Daoy (cell line): ENCODE measurements at places on chromosomes 4 and X. TPM values are rescaled to one million over a fixed set of nuclear protein-coding genes. Genes with fewer than 3 reads are reported as not detected.

CXXC4 gene
- total RNA-seq = 0.48 and 0.57 TPM in 2 replicates

CLNK gene
- not detected in 2 replicates for total RNA-seq

SSX2B gene
- total RNA-seq = 1.5 and 2.6 TPM in 2 replicates

IL9R gene
- total RNA-seq = not detected in 2 replicates

MAGEA12 gene
- 53.0 and 60.6 TPM in 2 replicates for total RNA-seq

HADH gene
- total RNA-seq = 3.8 and 5.3 TPM in 2 replicates

SMIM10 gene
- 2.7 and 3.1 TPM in 2 replicates for total RNA-seq

DNA sequence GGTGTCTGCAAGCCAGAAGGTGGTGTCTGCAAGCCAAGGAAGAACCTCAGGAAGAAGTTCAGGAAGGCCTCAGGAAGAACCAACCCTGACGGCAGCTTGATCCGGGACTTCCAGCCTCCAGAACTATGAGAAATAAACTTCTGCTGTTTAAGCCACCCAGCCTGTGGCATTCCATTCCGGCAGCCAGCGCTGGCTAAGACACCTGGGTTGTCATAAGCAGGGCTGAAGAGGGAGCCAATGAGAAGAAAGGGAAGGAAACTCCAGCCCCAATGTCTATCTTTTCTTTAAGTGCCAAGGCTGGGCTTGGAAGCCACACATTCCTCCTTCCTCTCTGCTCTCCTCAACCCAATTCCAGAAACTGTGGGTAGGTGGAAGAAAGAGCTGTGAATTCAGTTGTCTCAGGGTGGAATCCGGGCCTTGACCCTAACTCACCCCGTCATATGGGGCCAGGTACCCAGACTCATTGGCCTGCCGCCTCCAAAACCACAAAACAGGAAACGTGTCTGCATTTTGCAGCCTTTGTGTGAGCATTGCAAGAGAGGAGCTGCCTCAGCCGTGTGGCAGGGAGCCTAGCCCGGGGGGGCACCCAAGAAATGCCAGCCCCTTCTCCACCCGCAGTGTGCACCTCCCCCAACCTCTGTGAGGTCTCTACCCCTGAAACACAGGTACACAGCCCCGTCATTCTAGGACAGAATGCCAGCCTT is 26.8 kb downstream of the CRMP1 start:
- peak; percentile 43 for DNase-seq

- DNase-seq = no peak
Observed at GRCh38 chr4:138804711-138805110, 210.9 kb upstream of the NOCT start.

DNA sequence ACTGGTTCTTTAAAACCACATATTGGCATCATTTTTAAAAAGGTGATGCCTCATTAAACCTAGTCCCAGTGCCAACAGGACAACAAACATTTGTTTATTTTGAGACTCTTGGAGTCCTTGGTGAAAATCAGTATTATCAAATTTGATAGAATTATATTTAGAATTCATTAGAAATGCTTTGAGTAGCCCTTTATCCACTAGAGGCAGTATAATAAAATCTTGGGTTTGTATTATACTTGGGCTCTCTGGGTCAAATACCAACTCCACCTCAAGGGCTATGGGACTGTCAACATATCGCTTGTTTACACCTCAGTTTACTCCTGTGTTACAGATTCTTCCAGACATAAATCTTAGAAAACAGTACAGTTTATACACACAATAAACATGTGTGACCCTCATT is 335.7 kb upstream of the FSTL5 start:
- DNase-seq = no peak

GRCh38 chr4:96833831-96834230 is 993.9 kb downstream of the PDHA2 start:
- DNase-seq = no peak

- no peak for DNase-seq
Observed at GRCh38 chr4:1825326-1825725, 30.6 kb downstream of the LETM1 start.

DNA sequence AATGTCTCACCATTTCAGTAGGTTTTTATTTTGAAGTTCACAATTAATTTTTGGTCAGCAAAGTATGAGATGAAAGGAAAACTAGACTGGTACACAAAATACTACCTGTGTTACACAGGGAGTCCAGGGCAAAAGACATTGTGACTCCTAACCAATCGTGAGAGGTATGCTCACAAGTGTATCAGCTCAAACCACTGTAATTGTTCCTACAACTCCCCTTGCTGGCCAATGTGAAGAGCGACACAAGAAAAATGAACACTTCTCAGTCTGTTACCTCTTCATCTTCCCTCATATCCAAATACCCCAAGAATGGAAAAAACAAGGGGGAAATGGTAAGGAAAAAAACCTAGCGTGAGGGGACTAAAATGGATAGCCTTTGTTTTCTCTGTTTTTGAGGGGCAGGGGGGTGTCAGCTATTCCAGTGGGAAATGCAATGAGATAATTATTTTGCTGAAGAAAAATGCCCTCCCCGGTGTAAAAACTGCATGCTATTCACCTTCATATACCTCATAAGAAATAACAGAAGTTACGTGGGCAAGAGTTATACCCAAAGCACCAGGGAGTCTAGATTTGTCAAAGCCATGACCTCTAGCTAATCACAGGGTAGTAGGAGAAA is 30.6 kb upstream of the NSUN7 start:
- DNase-seq = peak; percentile 45

DNA sequence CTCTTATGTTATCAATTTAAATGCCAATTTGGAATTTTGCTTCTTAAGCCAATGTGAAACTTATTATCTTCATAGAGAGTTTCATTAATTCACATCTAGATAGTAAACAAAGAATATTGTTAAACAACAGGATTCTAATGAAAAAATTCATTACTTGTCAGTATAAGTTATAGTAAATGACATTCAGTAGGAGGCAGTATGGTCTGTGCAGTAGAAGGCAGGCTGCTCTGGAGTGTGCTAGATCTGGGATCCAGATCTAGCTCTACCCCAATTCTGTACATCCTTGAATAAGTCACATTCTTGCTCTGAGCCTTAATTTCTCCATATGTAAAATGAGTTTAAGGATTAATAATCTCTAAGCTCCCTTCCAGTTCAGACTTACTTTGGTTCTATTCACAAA is 202.7 kb upstream of the POU3F4 start:
- no peak for DNase-seq

DNA sequence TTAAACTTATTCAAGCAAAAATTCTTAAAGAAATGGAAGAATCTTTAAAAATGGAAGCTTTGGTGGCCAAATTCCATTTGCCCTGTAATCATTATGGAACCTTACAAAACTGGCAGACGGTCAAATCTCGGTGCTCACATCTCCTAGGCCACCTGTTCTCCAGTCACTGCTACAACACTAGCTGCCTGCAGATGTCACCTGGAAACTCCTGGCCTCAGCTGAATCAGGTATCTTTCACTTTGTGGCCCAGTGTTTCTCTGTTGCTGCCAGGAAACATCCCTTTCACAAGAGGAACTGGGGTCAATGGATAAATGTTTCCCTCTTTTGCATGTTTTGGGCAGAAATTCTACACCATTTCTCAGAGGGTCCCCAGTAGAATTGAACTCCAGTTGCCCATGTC is 4.2 kb upstream of the CXCL3 start:
- no peak for DNase-seq

DNA sequence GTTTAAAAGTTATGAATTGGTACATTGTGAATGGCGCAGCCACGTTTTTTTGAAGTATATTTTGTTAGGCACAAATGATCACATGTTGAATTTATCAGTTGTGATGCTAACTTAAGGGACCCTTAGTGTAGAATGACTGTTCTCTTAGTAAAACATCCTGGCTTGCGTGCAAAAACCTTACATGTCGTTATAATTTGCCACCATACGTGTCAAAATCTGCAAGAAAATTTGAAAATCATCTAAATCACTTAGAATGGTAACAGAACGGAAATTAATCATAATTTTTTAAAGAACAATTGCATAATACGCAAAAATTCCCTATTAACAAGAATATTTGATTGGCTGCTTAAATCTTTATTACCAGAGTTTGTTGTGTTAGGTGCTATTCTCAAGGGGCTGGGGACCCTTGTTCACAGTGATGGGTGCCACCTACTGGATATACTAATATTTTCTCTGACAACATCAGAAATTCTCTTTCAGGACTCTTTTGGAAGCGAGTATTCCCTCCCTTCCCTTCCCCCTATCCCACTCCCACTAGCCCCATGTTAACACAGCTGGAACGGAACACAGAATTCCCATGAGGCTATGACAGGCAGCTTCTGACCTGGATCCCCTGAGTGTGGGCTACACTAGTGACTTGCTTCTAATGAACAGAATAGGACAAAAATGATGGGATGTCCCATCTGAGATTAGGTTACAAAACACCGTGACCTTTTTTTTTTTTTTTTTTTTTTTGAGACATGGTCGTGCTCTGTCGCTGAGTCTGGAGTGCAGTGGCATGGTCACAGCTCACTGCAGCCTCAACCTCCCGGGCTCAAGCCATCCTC is 71.8 kb downstream of the SUPT20HL2 start:
- peak; percentile 16 for DNase-seq

DNA sequence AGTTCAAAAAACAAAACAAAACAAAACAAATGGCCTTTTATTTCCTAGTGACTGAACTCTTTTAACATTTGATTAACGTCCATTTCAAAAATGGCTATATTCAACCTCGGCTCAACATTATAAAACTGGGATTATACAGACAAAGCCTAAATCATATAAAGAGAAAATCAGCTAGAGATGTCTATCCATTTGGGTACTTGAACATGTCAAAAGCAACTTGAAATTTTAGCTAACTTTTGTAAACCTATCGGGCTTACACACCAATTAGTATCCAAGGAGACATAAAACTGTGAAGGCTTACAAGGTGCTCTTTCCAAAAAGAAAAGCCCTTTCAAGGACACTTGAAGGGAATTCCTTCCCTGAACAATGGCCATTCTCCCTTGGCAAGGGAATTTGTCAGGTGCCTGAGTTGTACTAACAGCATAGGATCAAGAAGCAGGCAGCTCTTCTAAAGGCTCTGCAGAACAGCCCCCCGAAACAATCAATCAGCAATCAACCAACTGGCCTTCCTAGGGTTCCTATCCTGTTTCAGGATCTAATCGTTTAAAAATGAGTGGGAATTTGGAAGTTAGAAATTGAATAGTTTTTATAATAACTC is 633.7 kb upstream of the HTR2C start:
- DNase-seq = no peak

- DNase-seq = no peak
Observed at GRCh38 chr4:25223802-25224375, 9.9 kb upstream of the PI4K2B start.

DNA sequence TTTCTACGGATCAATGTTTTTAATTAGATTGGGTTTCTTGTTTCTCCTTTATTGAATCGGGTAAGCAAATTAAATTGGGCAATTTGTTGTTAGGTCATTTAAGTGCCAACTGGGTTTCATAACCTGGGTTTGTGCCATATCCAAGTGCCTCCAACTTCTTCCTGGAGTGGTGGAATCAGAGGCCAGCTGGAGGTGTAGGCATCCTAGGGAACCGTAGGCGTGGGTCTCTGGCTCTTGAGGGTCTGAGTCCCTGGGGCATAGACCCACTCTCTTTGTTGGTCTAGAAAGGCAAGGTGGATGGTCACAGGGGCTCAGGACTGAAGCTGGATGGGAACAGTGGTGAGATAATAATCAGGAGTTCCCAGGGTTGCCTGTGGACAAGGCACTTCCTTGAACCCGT is 18.3 kb downstream of the CNGA2 start:
- no peak for DNase-seq

DNA sequence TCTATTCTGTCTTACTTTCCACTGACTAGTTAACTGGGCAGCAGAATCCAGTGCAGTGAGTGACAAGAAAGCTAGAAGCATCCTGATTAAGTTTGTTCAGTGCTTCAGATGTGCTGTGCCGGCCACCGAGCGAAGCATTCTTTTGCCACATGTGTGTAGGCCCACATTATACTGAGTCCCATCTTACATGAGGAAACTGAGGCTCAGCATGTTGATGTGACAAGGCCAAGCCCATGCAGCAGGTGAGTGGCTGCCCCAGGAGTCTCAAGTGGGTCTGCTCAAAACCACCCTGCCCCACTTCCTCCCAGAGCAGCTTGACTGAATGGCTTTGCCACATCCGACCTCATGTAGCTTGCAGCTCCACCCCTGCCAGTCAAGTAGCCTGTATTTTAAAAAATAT is 50.5 kb downstream of the RHOH start:
- DNase-seq = no peak

DNA sequence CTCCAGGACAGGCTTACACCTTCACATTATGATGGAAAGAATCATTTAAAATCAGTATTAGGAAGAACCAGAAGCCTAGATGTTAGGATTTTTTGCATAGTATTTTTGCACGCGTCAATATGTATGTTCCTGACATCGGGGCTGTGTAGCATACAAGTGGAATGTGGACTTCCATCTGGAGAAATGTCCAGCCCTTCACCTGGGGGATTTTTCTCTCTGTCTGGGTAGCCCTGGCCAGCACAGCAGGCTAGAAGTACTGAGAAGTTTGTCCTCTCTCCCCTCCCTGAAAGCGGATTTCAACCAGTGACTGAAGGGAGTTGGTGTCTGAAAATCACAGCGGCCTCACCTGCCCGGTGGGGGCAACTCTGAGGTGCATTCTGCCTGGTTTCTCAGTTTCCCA is 10.4 kb upstream of the KLHL8 start:
- no peak for DNase-seq

DNA sequence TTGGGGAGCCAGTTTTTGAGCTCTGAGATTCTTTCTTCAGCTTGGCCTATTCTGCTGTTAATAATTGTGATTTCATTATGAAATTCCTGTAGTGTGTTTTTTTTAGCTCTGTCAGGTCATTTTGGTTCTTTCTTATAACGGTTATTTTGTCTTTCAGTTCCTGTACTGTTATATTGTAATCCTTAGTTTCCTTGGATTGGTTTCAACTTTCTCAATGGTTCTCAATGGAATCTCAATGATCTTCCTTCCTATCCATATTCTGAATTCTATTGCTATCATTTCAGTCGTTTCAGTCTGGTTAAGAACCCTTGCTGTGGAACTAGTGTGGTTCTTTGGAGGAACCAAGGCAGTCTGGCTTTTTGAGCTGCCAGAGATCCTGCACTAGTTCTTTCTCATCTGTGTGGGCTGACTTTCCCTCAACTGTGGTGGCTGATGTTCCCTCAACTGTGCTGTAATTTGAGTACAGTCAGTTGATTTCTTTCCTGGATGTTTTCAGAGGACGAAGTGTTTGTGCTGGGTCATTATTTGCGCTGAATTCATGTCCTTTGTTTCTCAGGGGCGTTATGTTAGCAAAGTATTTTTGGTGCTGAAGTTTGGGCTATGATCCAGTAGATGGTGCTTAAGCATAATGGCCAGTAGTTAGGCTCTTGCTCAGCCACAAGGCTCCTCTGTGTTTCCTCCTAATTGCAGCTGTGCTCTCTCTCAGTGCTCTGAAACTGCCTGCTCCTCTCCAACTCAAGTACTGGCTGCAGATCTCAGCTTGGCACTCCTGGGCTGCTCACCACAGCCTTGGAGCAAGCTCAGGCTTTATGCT is 27.5 kb downstream of the ENPEP start:
- DNase-seq = no peak

- DNase-seq = no peak
Observed at GRCh38 chr4:74873545-74874301, 59.2 kb upstream of the PARM1 start.

DNA sequence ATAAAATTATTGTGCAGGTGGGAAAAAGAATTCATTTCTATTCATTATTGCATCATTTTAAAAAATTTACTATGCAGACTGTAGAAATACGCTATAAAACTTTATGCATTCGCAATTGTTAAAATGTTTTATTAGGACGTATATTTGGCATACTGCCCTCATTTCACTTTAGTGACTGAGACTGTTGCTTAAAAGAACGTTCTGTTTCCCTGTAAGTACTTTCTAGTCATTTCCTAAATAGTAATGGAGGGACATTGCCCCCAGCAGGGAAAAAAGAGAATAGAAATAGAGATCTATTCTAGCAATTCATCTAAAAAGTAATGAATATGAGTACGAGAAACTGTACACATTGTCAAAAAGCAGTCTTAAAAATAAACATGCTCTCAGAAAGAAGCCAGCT is 1295.8 kb upstream of the TENM3 start:
- DNase-seq = no peak
